ENCODE measurements at places on chromosomes 4 and X.

DNA sequence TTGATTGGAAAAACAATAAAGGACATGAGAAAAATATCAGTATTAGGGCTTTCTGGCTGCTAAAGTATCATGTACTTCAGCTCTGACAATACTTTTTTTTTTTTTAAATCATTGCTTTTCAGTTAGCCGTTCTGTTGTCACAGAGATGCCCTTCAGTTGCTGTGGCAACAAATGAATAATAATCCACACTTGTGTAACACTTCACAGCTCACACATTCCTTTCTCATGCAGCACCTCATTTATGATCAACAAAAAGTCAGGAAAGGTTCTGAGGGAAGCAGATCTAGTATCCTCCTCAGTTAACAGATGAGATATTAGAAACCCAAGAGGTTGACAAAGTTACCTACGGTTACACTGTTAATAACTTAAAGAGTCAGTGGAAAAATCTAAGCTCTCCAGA is 444.2 kb upstream of the SLIT2 start:
- DNase-seq = no peak

DNA sequence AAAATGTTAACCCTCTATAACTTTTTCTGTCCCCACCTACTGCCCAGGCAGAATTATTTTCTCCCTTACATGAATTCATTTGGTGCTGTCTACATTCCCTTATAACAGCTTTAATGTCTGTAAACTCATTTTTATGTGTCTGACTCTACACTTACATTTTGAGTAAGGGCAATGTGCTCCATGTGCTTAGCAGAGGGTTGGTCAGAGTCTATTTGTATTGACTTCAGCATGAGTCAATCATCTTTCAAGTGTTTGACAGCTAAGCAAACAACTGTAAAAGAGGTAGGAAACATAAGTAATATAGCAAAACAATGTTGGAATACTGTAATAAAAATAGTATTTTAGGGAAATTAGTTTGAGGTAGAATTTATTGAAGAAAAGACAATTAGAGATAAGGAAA is 6.3 kb downstream of the IL15 start:
- DNase-seq = no peak

DNA sequence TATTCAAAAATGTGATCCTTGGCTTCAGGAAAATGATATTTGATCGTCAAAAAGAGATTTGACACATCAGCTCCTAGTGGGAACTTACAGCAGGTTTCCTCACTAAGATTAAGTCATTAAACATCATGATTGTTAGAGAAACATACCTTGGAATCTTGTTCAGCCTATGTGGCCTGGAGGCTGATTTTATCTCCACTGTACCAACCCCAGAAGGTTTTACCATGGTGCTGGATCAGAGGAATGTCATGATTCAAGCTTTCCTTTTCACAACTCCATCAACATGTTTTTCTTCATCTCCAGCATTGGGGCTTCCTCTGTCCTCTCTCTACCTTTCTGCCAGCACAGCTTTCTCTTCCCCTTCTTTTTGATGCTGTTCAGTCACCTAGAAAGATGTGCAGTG is 68.4 kb upstream of the MID1IP1 start:
- no peak for DNase-seq

- DNase-seq = no peak
Observed at GRCh38 chrX:77003956-77004355, 443.2 kb upstream of the FGF16 start.

- no peak for DNase-seq
Observed at GRCh38 chr4:73152893-73153292, 83.4 kb upstream of the COX18 start.

GRCh38 chrX:73728602-73729001 is 165.6 kb downstream of the CHIC1 start:
- no peak for DNase-seq

GRCh38 chr4:129046055-129046959 is 47.0 kb downstream of the SCLT1 start:
- DNase-seq = no peak

GRCh38 chr4:153341575-153342090 is 2.9 kb upstream of the MND1 start:
- no peak for DNase-seq

GRCh38 chr4:57199267-57199666 is 89.1 kb upstream of the IGFBP7 start:
- DNase-seq = no peak

DNA sequence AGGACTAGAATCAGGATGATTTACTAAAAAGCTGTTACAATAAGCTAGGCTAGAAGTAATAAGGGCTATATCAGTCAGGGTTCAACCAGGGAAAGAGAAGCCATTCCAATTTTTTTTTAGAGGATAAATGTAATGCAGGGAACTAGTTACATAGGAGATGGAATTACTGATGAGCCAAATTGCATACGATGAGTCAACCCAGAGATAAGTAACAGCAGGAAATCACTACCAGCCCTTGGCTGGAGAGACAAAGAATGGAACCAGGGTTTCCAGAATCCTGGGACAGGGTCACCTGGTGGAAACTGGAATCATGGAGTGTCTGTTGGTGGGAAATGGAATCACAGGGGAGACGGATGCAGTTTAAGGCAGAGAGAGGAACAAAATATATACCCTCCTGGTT is 13.1 kb upstream of the MAGEA4 start:
- no peak for DNase-seq

DNA sequence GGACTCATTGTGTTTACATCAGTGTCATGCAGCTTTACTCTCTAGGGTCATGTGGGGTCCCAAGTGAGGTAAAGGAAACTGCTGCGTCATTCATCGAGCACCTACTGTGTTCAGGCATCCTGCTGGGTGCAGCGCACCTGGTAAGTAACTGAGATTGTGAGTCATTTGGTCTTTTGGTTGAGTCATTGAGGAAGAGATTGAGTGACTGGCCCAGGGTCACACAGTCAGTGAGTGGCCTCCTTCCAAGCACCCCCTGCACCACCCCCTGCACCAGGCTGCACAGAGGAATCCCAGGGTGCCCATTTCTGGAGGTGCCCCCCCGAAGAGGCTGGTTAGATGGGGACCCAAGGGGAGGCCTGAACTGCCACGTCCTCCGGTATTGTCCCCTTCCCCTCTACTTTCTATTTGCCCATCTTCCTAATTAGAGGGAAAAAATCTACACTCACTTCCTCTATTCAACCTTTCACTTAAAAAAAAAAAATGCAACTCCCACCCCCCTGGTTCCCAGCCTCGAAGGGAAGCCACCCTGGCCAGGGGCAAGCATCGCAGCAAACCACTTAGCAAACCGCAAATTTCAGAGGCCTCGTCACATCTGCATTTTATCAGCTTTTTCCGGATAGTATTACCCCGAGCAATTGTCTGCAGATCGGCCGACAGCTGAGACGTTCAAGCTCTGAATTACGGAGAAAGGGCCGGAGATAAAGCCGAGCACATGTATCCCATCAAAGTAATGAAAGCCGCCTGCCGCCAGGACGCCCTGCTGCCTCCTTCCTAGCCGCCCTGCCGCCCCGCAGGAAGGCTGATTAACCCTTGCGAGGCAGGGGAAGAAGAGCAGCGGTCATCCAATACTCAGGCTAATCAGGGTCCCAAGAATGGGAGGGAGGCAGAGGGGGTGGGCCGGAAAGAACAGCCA is 96.3 kb upstream of the MSX1 start:
- peak; percentile 58 for DNase-seq

DNA sequence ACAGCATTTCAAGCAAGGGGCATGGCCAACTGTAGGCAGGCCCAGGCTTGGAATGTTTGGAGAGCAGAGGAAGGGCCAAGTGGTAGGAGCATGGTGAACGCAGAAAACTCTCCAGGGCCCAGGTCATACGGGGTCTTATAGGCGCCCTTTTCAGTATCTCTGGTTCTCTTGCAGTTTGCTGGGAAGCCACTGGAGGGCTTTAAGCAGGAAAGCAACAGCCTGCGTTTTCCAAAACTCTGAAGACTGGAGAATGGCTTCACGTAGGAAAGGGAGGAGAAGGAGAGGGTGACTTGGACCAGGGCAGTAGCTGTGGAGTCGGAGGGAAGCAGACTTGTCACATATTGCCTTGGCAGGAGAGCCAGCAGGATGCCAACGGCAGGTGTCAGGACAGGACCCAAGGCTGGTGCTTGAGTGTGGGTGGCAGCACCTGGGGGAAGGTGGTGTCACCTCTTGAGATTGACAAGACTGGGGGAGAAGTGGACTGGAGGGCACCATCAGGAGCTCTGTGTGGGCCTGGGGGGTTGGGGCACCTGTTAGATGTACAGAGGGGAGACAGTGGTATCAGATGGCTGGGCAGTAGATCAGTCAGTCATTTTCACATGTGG is 21.9 kb downstream of the TKTL1 start:
- DNase-seq = no peak

- DNase-seq = no peak
Observed at GRCh38 chrX:40685362-40685918, 38.1 kb upstream of the CXorf38 start.

GRCh38 chr4:109184491-109184961 is 117.9 kb downstream of the COL25A1 start:
- no peak for DNase-seq

DNA sequence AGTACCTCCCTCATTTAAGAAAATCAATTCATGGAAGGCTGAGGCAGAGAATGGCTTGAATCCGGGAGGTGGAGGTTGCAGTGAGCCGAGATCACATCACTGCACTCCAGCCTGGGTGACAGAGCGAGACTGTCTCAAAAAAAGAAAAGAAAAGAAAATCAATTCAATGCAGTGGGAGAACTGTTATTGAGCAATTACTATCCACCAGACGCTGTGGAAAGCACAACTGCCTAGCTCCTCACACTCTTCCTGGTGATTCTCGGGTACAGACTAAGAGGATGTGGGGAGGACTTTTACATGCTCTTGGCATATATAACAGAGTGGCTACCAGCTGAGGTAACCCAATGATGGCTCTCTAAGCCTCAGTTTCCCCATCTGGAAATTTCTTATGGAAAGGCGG is 2.7 kb upstream of the TMSB4X start:
- DNase-seq = no peak

GRCh38 chr4:77349364-77349763 is 192.4 kb downstream of the CCNG2 start:
- DNase-seq = no peak

GRCh38 chrX:57156397-57157049 is 19.3 kb upstream of the SPIN2A start:
- no peak for DNase-seq

- no peak for DNase-seq
Observed at GRCh38 chrX:137101273-137101990, 67.6 kb upstream of the GPR101 start.

- no peak for DNase-seq
Observed at GRCh38 chr4:73343432-73343831, 60.7 kb upstream of the ALB start.

DNA sequence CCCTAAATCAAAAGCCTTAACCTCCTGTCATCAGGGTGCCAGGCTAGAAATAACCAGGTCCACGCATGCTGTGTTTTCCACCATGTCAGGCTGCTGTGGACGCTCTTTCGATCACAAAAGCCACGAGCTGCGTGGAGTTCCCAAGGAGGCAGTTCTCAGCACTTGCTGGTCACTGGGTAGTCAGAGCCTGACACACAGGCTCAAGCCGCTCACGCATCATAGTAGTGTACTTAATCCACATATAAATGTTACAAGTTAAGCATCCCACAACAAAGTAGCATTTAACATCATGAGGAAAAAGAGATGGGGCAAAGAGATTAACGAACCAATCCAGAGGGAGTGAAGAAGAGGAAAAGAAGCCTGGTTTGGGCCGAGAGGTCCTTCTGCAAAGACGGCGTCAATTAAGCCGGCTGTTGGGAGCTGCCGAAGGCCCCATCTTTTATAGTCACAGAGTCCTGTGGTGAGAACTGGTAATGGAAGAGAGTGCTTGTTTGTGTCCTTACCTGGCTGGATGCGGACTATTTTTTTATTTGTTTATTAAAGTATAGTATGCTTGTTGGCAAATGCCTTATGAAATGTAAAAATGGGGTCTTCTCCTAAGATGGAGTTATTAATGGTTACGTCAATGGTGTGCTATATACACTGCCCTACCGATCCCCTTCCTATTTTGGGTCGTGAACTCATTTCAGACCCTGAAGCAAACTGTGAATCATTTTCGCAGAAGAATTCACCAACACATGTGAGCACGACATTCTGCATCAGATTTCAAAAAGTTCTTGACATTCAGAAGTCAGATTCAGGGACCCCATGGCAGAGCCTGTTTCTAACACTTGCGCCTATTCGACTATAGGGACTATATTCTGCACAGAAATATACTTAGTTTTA is 675 bp downstream of the PRIMPOL start:
- DNase-seq = no peak

DNA sequence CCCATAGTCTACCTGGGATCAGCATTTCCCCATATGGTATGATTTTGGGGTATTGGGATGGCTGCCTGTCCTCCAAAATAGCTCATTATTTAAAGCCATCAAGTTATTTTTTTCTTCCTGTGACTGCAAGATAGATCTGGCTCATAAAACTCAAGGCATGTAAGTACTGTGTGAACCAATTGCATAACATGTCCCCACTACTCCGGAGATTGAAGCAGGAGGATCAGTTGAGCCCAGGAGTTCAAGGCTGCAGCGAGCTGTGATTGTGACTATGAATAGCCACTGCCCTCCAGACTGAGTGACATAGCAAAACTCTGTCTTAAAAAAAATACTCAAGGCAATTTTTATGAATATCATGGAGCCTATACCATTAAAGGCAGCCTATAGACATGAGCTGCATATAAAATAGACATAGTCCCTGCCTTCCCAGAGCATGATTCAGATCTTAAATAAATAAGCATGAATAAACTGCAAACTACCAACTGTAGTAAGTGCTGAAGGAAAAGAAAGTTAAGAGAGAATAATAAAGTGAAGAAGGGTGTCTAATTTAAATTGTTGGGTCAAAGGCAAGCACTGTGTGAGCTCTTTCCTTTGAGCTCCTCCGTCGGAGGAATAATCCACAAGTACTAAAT is 16.9 kb upstream of the MMAA start:
- no peak for DNase-seq

DNA sequence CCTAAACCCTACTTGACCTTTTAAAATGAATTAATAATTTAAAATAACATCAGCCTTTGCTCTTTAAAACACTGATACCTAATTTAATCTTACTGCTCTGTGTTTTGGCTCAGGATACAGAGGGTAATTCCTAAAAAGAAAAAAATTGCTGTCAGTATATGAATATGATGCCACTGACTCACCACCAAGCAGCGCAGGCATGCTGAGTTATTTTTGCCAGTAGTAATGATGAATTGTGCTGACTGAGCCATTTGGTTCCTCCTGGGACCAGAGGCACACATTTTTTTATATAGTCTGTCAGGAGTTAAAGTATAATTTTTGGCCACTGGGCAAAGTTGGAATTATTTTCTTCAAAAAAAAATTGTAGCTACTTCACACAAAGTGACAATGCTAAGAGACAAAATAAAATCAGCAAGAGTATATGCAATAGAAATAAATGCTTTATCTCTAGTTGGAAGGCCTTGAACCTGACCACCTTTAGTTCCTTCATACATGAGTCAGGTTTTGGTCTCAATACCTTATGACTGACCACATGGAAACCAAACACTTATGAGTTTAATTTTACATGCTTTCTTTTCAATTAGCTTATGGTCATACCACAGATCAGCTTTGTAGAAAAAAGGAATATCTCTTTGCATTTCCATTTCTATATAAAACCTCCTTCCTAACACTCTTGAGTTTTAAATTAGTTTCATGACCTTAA is 115.1 kb downstream of the PPP3CA start:
- DNase-seq = no peak

All from GM12892 (cell line).